ENCODE measurements at places on chromosomes 5 and 9.

- no peak for DNase-seq
Measured at GRCh38 chr5:25345240-25345771, 700.5 kb upstream of the CDH10 start.

- DNase-seq: no peak
Measured at GRCh38 chr5:56717253-56717987, 97.9 kb upstream of the MAP3K1 start.

DNA sequence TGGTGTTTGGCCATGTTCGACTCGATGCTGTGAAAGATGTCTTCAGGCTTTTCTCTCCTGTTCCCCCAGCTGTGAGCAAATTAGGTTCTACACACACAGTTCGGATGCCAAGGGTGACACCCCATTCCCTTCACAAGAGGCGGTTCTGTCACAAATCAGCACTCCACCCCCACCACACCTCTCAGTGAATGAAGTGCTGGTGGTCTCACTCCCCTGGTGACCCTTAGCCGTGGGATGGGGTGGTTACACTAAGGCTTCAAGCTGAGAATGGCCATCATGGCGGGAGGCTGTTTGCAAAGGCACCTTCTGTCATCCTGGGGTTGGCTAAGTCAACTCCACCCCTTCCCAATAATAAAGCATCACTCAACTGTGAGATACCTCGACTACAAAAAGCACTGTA is 26.4 kb downstream of the AMBP start:
- DNase-seq: no peak

GRCh38 chr5:146646441-146646840 is 130.5 kb upstream of the GPR151 start:
- DNase-seq: no peak

GRCh38 chr5:51902512-51902911 is 519.3 kb downstream of the ISL1 start:
- no peak for DNase-seq

DNA sequence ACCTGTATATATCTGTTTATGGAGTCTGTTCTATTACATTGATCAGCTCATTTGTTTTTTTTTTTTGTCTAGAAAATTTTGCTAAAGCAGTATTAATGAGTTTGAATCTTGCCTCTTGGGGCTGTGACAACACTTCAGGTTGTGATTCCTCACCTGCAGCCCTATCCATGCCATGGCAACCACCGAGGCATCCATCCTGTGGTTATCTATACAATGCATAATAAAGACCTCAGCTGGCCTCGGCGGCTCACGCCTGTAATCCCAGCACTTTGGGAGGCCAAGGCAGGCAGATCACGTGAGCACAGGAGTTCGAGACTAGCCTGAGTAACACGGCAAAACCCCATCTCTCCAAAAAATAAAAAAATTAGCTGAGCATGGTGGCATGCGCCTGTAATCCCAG is 28.1 kb upstream of the PDCD1LG2 start:
- no peak for DNase-seq

DNA sequence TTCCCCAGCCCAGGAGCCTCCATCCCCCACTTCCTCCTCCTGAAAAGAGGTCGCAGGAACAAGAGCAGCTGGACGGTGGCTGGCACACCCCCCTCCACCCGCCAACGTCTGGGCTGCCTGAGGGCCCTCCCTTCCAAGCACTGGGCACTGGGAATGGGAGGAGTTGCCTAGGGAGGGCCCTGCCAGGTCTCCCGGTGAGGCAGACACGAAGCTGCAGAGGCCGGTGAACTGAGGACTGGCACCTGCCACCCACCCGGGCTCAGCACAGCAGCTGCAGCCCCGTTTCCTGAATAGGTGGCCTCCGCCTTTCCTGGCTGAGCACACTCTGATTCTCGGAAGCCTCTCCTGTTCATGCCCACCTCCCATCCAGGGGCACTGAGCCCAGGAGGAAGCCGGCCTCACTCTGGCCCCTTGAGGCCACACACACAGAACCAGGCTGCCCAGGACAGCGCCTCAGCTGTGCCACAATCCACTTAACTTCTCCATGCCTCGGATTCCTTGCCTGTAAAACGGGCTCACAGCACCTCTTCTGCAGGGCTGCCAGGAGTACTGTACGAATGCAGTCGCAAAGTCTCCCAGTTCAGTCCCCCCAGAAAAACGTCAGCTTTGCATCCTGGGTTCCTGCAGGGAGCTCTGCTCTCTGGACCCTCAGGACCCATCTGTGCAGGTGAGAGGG is 1.3 kb downstream of the NPDC1 start:
- DNase-seq: no peak

- no peak for DNase-seq
Measured at GRCh38 chr9:78252616-78253015, 16.7 kb downstream of the CEP78 start.

DNA sequence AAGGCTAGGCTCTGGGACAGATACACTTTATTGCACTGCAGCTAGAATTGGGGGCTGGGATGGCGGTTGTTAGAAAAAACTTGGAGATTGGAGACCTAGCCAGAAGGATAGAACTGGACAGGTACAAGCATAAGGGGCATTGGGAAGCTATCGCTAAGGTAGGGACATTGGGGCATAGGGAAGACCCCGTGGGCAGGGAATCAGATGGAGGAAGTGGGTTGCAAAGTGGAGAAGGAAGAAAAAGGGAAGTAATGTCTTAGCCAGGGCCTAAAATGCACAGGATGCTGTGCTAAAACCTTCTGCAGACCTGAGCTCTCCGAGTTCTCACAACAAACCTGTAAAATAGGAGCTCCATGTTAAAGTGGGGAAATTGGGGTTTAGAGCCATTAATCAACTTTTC is 178.2 kb downstream of the ZDHHC21 start:
- no peak for DNase-seq

- DNase-seq: no peak
Measured at GRCh38 chr5:76069061-76069735, 14.0 kb upstream of the SV2C start.

DNA sequence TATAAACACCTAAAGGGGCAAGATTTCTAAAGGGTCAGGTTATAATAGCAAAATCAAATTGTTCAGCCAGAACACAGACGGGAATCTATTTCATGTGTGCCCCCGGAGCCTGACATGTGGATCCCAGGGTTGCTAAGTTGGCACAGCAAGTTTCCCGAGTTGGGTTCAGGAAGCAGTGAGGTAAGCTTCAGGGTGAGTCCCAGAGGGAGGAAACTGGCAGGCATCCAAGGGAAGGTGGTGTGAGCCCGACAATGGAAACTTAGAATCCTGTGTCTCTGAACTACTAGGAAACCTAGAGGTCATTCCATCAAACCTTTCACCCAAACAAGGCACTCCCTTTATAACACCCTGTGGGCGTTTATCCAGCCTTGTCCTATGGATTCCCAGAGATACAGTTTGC is 98.4 kb downstream of the ADRB2 start:
- DNase-seq: peak; percentile 89

GRCh38 chr5:123261752-123262151 is 161.5 kb downstream of the CEP120 start:
- no peak for DNase-seq

- DNase-seq: no peak
Measured at GRCh38 chr9:6356441-6356840, 28.3 kb downstream of the TPD52L3 start.

DNA sequence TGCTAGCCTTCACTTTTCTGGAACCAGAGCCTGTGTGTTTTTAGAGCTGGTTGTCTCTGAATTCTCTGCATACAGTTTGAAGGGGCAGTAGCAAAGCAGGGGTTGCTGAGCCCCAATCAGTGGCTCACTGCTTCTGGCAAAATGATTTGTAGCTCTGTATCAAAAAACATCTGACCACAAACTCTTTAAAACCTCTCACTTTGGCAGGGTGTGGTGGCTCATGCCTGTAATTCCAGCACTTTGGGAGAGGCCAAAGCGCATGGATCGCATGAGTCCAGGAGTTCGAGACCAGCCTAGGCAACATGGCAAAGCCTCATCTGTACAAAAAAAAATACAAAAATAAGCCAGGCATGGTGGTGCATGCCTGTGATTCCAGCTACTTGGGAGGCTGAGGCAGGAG is 28.3 kb upstream of the APC start:
- no peak for DNase-seq

DNA sequence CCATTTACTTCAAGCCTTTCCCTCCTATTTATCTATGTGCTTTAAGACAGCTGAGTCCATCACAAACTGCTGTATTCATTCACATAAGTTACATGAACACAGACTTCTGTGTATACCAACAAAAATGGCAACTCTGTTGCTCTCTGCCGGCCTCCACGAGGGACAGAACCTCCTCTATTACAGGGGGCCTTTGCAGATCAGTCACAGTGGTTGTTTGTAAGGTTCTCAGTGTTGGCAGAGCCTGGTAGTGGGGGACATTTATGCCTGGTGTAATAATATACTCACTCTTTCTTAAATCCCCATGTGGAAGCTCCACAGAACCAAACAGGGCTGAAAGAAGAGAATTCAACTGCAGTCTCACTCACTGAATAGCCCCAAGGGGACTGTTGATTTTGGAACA is 76.5 kb downstream of the SLC1A1 start:
- no peak for DNase-seq

DNA sequence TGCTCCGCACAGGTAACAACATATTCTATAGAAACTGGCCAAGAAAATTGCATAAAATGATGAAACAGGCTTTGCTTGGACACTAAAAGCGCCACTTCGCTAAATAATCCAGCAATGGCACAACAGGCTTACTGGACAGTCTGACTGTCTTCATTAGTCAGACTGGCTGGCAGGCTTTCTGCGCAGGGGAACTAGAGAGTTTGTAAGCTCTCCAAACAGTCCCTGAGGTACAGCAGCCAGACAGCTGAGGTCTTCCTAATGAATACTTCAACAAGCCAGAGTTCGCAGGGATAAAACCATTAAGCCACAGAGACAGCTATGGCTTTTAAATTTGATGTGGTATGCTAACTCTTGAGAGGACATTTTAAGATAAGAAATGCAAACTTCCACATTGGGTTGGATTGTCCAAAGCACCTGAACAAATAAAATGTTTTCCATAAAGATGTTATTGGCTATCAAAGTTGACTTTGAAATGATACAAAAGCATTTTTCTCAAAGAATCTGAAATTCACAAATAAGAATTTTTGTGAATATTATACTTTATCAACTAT is 20.7 kb downstream of the PLK2 start:
- no peak for DNase-seq

DNA sequence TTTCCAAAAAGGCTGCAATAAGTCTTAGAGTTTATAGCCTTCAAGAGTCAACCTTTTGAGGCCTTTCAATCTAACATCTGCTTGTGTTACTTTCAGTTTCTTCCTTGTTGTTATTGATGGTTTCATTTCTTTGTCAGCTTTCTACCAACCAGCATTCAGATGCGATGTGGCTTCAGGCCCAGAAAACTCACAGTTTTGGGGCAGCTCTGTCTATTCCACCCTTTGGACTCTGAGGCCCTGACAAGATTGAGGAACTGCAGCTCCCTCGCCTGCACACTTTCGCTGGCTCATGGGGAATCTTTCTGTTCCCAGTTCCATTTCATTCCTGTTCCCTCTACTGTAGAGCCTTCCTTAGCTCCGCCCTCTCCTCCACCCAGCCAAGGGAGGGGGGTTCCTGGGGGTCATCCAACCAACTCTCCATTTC is 13.3 kb upstream of the WHRN start:
- DNase-seq: no peak

DNA sequence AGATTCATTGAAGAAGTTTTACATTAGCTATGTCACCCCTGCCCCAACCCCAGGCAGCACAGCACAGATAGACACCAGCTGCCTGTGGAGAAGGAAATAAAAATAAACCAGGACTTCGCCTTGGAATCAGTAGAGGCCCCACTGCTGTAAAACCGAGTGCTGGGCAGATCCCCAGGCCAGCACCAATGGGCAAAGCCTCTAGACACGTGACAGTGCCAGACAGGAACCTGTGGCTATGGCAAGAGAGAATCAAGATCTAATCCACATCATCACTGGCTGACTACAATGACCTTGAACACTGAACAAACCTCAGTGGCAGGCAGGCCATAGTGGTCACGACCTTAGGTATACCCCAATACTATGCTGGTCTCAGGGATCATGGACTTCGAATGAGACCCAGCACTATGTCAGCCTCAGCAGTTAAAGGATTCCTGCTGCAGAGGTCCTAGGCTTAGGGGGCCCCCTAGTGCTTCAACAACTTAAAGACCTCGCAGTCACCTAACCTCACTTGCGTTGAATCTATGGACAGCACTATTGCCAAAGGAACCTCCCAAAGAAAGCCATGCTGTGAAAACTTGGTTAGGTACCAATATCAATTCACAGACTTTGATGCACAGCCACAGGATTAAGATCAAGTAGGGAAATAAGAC is 2118.6 kb upstream of the C9orf72 start:
- DNase-seq: no peak
